ENCODE measurements at places on chromosomes 4 and X.

GRCh38 chr4:4439782-4440181, 52.9 kb downstream of the NSG1 start:
- DNase-seq: no peak

DNA sequence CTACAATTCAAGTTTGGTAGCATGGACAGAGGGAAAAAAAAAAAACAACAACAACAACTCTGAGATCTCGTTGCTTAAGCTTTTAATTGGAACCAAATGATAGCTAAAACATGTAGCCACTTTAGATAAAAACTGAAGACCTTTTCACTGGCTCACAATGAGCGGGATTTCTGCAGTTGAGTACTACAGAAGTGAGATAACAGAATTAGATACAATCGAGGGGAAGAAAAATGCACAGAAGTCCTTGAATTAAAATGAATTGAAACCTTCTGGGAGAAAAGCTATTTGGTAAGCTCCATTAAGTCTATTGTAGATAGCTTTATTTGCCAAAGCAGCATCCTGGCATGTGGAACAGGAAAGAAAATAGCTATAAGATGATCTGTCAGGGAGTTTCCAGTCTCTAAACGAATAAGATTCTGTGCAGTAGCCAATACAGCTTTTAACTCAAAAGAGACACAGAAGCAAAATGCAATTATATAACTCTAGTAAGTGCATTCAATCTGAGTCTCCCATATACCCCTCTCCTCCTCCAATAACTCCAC, 248.5 kb downstream of the ENOX2 start:
- no peak for DNase-seq

- DNase-seq: peak; percentile 82
These were observed at the start of gene FAM241A for GRCh38 chr4:112145326-112145789. Gene FAM241A (plus strand): TSS chr4:112145454. CDS start chr4:112145581, 127 bp downstream.

GRCh38 chr4:120434756-120435155, 368.1 kb upstream of the MAD2L1 start:
- no peak for DNase-seq

GRCh38 chr4:34372815-34373214, 1871.5 kb downstream of the ARAP2 start:
- DNase-seq: no peak
